ENCODE measurements at places on chromosomes 7 and 10.

DNA sequence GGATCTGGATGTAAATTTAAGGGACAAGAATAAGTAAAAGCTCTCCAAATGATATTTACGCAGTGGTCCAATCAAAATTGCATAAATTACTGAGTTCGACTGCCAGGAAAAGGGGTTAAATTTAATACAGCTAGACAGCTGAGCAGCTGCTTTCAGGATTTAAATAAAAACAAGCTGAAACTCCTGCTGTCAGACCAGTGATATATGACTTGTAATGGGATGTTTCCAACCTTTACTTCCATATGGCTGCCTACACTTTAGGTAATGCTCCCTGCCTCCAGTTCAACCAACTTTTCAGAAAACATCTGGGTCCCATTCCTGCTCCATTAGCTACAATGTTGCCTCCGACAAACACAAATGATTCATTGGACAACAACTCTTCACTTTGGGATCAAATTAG, 326.3 kb upstream of the DGKB start:
- DNase-seq: no peak

DNA sequence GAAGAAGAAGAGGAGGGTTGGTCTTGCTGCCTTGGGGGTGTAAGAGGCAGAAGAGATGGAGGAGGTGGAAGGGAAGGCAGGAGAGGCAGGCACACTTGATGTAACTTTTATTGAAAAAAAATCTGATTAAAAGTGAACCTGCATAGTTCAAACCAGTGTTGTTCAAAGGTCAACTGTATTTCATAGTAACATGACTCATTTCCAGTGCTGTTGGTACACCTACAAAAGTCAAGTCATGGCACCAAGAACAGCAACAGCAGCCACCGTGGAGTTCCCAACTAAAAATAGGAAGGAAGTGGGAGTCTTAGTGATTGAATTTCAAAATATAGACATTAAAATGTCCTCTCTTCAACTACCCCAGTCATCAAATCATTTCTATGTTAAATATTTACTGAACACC, 88.5 kb downstream of the CTNNA3 start:
- DNase-seq: no peak

DNA sequence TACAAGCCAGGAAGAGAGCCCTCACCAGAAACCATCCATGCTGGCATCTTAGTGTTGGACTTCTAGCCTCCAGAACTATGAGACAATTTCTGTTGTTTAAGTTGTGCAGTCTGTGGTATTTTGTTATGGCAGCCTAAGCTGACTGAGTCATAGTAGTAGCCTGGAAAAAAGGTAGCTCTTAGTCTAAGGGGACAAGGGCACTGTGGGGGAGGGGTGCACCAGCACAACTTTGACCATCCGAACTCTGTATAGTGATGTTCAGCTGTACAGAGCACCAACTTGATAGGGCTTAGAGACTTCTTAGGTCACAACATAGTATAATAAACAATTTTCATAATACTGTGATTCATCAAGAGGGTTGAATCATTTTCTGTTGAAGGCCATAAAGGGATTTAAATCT, 14.3 kb downstream of the EIF4EBP2 start:
- DNase-seq: no peak

DNA sequence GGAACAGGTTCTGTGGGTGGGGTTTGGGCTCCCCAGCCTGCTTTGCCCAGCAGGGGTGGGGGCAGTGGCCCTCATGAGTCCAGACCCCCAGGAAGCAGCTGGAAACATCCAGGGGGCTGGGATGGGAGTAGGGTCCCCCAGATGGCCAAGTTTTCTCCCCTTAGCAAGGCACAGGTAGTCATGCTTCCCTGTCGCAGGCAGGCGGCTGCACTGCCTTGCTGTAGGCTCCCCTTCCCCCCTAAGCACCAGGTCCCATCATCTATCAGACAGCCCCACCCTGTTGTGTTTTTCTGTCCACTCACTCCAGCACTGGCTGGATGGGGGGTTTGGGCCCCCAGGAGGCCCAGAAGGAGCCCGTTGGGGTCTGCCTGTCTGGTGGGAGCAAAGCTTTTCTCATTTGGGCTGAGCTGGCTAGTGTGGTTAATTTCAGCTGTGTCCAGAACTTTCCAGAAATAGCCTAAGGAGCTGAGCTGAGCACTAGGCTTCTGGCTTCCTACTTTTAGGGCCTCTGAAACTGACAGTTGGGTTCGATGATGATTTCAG, 7.9 kb downstream of the BRI3 start:
- DNase-seq: no peak

- DNase-seq: no peak
Measured at GRCh38 chr10:20765066-20765465, 132.0 kb downstream of the NEBL start.

GRCh38 chr7:19772306-19772705, 1.1 kb downstream of the TMEM196 start:
- no peak for DNase-seq

- DNase-seq: no peak
Measured at GRCh38 chr7:18086165-18087025, 58.7 kb upstream of the PRPS1L1 start.

GRCh38 chr7:78368771-78369170, 570.2 kb downstream of the PHTF2 start:
- no peak for DNase-seq

DNA sequence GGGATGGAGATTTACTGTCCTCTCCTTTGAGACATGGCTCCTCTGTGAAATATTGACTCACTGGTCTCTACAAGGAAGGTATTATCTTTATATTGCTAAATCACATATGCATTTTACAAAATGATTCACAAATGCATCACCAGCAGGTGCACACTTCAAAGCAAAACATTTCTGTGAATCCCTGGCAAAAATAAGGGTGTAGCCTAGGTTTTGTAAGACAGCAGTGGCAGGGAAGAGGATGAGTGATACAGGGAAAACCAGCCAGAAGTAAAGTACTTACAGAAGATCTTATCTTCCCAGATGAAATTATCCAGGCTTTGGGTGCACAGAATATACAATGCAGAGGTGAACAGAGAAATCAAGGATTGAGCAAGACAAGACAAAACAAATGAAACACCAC, 1094.6 kb downstream of the GATA3 start:
- DNase-seq: no peak

- peak; percentile 26 for DNase-seq
Measured at GRCh38 chr10:124289851-124290795, 128.6 kb downstream of the OAT start.

DNA sequence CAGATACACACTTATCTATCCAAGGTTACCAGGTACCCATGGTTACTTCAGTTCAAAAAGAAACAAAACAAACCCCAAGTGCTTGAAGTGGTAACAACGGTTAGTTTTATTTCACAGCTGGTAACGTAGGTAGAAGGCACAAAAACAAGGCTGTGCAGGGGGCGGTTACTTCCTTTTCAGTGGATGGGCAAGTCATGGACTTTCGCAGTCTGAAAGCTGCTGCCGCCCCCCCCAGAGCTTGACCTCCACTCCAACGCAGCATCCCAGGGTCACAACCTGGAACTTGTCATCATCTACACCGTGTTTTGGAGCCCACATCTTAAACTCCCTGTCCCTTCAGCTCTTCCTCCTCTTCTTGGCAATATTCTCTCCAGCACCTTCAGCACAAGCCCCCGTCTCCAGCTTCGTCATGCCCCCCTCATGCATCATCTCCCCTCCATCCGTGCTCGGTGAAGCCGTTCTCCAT, 181.2 kb upstream of the ITGB1 start:
- DNase-seq: peak; percentile 85

GRCh38 chr10:69458430-69459100, 7.3 kb downstream of the TSPAN15 start:
- DNase-seq: no peak

DNA sequence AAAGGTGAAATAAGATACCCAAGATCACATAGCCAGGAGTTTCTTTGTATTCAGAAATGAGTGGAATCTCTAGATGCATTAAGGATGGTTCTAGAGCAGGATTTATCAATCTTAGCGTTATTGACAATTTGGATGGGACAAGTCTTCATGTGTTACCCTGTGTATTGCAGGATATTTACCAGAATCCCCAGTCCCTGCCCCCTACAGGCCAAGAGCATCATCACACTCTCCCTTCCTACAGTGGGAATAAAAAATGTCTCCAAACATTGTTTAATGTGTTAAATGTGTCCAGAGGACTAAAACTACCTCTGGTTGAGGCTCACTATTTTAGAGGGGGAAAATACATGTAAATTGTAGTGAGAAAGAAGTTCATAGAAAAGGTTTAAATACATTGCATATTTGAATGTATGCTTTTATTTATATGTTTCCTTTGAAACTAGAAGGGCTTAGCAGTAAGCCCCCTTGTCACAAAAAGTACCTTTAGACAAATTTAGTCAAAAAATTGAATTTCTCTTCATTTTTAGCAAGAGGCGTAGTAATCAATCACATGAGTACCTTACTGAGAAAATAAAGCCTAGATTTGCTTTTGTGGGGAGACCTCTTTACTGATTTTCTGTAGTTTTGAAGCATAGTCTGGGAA, 141.2 kb downstream of the MLLT10 start:
- DNase-seq: peak; percentile 35

GRCh38 chr10:100780324-100780723, 34.9 kb downstream of the PAX2 start:
- no peak for DNase-seq

DNA sequence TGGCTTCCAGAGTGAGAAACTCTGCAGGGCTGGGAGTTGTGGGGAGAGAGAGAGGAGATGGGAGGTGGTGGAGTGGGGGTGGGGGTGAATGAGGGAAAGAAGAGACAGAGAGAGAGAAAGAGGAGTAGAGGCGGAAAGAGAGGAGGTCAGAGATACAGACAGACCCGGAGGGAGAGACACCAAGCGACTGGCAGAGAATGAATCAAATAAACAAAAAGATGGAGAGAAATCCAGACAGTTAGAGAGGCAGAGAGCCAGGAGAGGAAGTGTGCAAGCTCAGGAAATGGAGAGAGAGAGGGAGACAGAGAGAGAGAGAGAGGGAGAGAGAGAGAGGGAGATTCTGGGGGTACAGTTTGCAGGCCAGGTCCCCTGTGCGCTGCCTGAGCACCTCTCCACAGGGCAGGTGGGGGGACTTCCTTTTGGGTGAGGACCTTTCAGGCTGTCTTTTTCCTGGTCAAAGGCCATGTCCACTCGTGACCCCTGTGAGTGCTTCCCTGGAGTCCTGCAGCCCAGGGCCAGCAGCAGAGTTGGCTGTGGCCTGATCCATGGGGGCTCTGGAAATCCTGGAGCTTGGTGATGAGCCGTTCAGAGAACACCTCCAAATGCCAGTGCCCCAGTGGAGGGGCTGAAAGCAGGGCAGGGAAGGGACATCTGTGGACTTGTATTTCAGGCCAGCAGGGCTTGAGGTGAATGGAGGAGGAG, 25.0 kb upstream of the PCBD1 start:
- DNase-seq: no peak

DNA sequence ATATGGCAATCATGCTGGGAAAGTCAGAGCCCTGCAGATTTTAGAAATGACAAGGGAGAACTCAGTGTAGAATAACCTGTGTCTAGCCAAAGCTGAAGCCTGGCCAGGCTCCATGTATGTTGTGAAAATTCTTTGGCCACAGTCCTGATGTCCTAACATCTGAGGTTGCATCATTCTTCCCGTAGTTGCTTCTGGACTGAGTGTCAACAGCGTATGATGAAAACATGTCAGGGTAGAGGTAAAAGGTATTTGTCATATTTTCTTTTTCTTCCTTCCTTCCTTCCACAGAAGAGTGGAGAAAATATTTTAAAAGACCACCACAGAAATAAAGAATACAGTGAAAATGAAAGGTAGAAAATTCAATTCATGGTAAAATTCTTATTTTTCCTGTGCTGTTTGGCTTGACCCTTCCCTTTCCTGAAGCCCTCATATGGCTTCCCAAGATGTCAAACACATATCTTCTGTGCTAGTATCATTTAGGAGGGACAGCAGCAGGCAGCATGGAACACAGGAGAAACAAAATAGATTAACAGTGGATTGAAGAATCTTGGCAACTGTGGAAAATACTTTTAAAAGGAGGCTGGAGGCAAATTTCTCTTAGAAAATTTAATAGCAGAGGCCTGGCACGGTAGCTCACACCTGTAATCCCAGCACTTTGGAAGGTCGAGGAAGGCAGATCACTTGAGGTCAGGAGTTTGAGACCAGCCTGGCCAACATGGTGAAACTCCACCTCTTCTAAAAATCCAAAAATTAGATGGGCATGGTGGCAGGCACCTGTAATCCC, 18.9 kb upstream of the NRBF2 start:
- DNase-seq: no peak

DNA sequence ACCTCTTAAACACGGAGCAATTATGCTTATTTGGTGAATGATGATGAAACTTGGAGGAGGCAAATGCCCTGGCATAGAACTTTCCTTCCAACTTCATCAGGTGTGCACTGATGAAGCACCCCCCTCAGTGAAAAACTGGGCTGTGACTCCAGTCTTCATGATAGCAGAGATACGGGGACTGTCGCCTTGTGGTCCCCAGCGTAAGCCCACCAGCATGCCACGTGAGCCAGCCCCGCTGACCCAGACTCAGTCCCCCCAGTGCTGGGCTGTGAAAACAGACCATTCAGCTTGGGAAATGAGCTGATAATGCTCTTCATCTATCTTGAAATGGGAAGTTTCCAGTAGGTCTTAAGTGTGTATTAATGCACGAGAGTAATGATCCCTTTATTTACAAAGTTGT, 177.0 kb downstream of the SNX10 start:
- no peak for DNase-seq

GRCh38 chr10:48800007-48800675, 115.5 kb downstream of the WDFY4 start:
- peak; percentile 53 for DNase-seq

DNA sequence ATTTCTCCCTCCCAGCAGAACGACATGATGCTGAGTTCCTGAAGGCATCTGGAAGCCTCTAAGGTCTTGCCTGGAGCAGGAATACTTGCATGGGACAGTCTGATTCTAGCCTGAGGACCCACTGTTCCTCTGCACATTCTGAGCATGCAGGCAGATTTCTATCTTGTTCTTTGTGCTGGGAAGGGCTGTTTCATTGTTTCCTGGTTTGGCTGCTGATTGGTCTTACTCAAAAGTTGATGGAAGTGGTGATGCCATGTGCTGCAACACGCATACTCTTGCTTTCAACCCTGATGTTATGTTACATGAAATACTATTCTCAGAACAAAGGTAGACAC, 307.0 kb downstream of the GATA3 start:
- no peak for DNase-seq

DNA sequence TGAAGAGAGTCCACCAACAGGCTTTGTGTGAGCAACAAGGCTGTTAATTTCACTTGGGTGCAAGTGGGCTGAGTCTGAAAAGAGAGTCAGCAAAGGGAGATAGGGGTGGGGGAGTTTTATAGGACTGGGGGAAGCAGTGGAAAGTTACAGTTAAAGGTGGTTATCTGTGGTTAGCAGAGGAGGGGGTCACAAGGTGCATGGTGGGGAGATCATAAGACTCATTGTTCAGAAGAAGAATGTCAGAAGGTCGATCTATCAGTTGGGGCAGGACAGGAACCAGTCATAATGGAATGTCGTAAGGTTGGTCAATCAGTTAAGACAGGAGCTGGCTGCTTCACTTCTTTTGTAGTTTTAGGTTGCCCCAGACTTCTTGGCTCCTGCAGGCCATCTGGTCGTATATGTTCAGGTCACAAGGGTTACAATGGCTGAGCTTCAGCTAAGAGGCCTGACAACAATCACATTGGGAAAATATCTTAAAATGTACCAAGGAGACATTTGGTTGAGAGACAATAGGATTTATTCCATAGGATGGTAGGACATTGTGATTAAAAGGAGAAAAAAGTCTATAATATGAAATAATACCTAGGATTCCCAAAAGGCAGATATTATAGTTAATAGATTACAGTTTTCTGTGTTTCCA, 356.4 kb downstream of the ANKRD7 start:
- no peak for DNase-seq
